ENCODE measurements at places on chromosomes 1 and 21.

DNA sequence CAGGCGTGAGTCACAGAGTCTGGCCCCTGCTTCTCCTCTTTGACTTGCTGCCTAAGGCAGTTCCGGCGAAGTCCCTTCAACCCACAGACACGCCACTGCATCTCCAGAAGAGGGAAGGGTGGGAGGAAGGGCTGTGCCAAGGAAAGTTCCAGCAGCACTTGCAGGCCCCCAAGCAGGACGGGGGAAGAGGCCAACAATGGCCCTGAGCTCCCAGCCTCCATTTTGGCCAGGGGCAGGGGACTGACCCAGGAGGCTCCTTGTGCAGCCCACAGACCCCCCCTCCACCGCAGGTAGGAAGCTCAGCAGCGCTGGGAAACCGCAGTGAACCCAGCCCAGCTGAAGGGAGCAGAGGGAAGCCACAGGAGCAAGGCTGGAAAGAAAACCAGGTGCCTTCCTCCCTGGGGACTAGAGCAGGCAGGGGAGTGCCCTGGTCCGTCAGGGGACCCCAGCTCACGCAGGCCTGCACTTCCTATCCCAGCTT, 35.4 kb downstream of the ACOT7 start:
- no peak for DNase-seq

DNA sequence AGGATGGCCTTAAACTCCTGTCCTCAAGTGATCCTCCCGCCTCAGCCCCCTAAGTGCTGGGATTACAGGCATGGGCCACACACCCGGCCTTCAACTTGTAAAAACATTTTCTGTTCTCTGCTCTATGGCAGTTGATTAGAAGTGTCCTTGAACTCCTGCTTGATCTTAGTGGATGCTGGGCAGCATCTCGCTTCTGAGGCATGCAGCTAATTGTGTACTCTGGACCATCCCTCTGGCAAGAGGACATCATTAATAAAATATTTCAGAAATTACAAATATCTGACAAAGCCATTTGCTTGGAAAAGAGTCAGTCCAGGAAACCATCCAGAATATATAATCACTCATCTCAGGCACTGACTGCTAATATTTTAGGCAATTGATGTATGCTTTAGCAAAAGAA, 8.1 kb downstream of the NGF start:
- no peak for DNase-seq

DNA sequence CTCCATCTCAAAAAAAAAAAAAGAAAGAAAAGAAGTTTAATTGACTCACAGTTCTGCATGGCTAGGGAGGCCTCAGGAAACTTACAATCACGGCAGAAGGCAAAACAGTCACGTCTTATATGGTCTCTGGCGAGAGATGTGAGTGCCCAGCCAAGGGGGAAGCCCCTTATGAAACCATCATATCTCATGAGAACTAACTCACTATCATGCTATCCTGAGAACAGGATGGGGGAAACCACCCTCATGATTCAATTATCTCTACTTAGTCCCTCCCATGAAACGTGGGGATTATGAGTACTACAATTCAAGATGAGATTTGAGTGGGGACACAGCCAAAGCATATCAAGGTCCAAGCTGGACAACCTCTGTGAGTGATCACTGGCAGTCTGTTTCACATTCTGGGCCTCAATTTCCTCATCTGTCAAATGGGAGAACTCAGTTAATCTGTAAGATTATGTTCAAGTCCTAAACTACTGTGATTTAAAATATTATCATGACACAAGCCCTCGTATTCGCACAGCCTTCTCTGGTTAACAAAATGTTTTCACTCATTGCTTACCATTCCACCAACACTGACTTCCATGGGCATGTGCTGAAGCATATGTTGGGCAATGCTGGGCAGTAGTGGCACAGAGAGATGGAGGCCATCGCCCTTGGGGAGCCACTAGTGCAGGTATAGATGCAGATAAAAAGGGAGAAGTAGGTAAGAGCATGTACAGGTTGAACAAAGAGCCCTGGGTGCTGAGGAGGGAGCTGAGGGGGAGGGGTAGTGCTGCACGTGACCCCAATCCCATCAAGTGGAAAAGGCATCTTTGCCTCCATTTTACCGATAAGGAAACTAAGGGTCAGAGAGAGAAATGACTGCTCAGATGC, 46.2 kb upstream of the SLC2A1 start:
- DNase-seq: no peak

GRCh38 chr1:219990782-219991510, 55.4 kb downstream of the EPRS1 start:
- no peak for DNase-seq

GRCh38 chr1:197197430-197197997, 51.0 kb upstream of the ASPM start:
- DNase-seq: no peak

GRCh38 chr1:36346741-36347370, 23.4 kb upstream of the EVA1B start:
- DNase-seq: no peak

- no peak for DNase-seq
These were observed 15.2 kb downstream of the ADSS2 start for GRCh38 chr1:244436336-244437085.

- no peak for DNase-seq
These were observed 993.8 kb upstream of the NCAM2 start for GRCh38 chr21:20004367-20004766.

DNA sequence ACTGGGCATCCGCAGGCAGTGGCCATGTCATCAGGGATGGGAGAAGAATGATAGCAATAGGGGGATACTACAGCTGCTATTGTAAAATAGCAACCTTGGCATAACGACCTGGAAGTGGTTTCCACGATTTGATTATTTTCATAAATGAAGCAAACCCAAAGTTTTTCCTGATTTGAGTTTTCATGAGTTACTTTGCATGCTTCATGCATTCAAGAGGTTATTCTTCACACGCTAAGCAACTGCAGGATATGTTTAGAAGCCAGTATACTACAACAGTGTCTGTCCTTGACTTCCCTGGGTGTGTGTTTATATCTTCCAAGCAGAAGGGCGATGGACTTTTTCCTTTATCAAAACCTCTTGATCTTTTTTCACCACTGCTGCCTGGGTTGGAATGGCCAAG, 281.1 kb upstream of the DUSP10 start:
- no peak for DNase-seq

- DNase-seq: no peak
These were observed 625.4 kb downstream of the PTPRC start for GRCh38 chr1:199264283-199264682.

DNA sequence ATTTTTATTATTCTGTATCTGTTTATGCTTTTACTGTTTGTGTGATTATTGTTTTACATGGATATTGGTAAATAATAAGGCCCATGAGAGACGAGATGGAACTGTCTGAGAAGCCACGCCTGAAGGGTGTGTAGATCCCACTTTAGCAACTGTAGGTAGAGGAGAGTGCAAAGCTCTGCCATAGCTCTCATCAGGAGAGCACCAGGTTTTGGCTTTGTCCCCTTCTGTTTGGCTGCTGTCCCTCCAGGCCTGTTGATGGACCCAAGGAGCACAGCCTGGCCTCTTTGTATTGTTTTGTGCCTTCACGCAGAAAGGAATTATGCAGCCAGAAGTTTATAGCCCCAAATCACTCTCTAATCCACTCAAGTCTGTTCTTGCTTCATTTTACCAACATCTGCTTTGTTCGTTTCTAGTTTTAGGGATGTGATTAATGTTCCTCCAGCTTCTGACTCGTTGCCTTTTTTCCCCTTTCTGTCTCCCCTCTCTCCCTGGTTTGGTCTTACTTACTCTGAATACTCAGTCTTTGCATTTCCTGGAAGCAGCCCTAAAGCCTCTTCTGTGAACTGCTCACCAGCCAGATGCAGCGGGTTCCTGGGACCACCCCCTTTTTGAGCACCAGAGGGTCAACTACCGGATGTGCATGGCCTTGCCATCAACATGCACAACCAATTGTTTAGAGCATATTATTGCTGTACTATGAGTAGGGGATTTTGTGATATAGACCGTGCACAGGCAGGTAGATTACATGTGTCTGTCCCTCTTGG, 127.3 kb downstream of the HHAT start:
- DNase-seq: no peak
